Amniotic stem cell (primary cell): ENCODE measurements at places on chromosomes 11 and 22.

DNA sequence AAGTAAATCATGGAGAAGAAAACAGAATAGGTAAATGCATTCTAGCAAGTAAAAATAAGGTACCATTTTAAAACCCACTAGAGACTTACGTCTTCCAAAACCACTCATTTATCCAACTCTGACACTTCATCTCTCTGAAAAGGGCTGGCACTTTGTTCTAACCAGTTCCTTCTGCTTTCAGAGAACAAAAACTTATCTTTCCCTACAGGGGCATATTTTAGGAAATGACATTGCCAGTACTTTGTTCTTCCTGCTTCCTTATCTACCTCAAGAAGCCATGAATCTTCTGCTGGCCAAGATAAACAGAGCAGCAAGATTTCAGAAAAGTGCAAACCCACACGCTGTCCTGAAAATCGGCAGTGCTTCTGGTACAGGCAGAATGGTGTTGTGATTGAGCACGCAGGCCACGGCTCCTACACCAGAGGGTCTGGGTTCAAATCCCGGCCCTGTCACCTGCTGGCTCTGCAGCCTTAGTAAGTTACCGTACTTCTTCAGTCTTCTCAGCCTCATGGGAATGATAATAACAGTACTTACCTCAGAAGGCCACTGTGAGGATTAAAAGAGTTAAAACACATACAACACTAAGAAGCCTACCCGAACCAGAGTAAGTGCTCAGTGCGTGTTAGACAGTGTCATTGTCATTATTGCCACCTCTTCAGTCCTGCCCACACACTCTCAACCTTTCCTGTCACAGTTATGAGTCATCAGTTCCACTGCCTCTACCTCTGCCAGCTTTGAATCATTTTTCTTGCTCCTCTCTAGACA, 11.0 kb downstream of the MPZL3 start:
- no peak for DNase-seq

DNA sequence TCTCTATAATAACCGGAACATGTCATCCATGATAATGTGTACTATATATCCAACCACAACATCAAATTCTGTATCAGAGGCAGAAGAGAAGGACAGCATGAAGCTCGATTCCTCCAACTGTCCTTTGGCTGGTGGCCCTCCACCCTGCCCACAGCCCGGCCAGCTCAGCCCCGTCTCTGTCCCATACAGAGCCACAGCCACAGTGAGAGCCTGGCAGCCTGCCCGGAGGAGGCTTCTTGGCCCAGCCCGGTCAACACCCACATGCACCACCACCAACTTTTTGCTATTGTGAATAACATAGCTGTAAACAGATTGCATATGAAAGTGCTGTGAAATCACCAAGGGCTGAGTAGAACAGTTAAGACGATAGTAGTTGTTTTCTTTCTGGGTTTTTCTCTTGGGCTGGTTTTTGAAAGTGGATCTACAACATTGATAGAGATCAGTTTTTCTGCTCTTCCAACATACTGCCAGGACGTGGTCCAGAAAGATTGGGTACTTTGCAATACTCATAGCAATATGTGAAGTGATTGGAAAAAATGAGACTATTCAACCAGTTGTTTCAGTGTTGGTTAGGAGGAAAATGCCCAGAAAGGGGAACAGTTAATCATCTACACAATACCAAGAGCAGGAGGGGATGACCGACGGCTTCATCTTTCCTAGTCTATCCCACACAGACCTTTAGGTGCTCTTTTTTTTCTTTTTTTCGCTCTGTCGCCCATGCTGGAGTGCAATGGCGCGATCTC, 6.9 kb upstream of the TUBA8 start:
- DNase-seq, result no peak

DNA sequence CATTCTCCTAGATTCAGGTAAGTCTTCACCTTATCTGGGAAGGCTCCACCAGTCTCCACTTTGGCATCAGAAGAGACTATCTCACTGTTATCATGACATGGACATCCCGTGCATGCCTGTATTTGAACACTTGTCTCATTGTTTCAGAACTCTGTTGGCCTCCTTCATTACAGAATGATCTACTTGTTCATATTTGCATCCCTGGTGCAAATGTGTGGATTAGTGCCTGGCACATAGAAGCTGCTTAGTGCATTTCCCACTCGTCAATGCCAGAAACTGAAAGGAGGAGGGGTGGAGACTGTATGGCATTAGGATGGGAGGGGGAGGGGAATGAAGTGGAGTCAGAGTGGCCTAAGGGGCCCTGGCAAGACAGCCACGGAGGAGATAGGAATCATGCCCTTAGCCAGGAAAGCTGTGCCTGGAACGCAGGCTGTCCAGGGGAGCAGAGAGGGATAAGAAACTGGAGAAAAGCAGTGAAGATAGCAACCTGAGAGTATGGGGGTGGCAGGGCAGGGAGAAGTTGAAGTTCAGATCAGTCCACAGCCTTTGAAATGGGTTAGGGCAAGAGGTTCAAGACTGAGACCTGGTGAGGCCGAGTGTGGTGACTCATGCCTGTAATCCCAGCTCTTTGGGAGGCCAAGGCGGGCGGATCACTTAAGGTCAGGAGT, 53.8 kb upstream of the CAPRIN1 start:
- no peak for DNase-seq

DNA sequence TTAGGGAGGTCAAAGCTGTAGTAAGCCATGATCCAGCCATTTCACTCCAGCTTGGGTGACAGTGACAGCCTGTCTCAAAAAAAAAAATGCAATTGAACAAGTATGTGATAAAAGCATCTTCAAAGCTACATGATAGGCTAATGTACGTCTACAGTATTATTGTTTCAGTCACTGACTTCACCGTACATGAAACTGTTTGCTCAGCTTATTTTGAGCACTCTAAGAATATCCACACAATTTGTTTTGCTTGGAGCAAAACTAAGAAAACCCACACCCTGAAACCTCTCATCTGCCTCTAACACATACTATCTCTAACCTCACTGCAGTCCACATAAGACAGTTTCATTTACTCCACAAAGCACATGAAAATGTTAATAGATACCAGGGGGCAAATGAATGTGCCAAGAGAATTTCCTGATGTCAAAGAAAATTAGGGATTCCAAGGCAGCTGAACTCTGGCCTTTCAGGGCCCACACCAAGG, 60.7 kb downstream of the KCNA4 start:
- DNase-seq, result no peak

GRCh38 chr11:44319170-44319551, 9.2 kb upstream of the ALX4 start:
- no peak for DNase-seq

GRCh38 chr11:87870086-87870485, 305.2 kb downstream of the RAB38 start:
- no peak for DNase-seq

GRCh38 chr11:61832754-61833153, 4.7 kb downstream of the FADS2 start:
- no peak for DNase-seq

DNA sequence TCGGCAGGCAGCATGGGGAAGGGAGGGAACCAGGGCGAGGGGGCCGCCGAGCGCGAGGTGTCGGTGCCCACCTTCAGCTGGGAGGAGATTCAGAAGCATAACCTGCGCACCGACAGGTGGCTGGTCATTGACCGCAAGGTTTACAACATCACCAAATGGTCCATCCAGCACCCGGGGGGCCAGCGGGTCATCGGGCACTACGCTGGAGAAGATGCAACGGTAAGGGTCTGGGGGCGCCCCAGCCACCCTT, 204 bp downstream of the FADS2 start:
- no peak for DNase-seq
